ENCODE measurements at places on chromosomes 4 and X.

- DNase-seq: no peak
These were observed 469.9 kb downstream of the PCDH10 start for GRCh38 chr4:133618963-133619362.

DNA sequence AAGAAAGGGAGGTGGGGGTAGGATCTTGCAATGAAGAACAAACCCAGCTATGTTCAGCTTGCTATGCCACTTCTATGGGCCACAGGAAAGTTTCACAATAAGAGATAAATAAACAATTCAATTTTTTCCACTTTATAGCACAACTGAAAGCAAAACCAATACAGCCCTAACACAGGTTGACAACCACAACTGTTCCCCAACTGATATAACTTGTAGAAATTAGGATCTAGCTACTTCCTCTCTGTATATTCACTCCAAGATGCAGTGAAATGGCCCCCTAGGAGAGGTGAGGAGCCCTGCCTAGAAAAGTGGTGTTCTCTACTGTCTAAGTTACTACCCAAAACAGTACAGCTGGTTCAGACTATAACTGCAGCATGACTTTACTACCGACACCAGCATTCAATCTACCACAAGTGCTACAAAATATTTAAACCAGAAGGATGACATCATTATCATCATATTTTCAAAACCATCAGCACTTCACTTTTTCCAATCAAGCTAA, 77.0 kb downstream of the FBXW7 start:
- no peak for DNase-seq

DNA sequence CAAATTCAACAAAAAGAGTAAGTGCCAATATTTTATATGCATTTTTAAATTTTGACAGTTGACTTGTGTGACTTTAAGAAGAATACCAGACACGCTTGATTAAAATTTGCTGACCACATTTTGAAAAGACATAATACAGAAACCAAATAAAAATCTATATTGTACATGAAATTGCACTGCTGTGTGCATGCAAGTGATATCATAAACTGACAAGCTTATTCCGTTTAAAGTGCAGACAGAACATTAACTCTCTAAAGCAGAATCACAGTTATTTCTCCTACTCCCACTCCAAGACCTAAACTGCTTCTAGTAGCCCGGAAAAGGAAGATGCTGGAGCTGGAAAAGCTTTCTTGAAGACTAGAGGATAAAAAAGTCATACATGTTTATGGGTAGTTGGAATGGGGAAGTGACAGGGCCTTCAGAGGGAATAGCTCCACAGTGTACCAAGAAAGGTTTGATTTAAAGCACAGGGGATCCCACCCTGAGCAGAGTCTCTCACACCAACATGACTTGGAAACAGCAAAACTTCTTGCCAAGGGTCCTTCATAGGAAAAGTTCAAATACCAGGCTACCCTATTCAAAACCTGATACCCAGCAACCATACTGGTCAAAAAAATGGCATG, 34.1 kb upstream of the NAF1 start:
- no peak for DNase-seq

GRCh38 chr4:165355900-165356300, 22.9 kb upstream of the CPE start:
- peak; percentile 69 for DNase-seq

- DNase-seq: no peak
These were observed 11.1 kb upstream of the GPM6A start for GRCh38 chr4:175823015-175823742.

- DNase-seq: no peak
These were observed 90.6 kb downstream of the DCAF8L2 start for GRCh38 chrX:27680726-27681125.

- no peak for DNase-seq
These were observed 1088.5 kb upstream of the INTU start for GRCh38 chr4:126544276-126544675.

- DNase-seq: peak; percentile 53
These were observed 44.5 kb downstream of the TRIM2 start for GRCh38 chr4:153248641-153249198.

GRCh38 chrX:133081990-133082389, 14.9 kb downstream of the USP26 start:
- DNase-seq: no peak

- DNase-seq: no peak
These were observed 959.6 kb upstream of the NDST4 start for GRCh38 chr4:116073051-116073450.

- DNase-seq: no peak
These were observed 64.6 kb downstream of the ENPEP start for GRCh38 chr4:110540581-110540980.

DNA sequence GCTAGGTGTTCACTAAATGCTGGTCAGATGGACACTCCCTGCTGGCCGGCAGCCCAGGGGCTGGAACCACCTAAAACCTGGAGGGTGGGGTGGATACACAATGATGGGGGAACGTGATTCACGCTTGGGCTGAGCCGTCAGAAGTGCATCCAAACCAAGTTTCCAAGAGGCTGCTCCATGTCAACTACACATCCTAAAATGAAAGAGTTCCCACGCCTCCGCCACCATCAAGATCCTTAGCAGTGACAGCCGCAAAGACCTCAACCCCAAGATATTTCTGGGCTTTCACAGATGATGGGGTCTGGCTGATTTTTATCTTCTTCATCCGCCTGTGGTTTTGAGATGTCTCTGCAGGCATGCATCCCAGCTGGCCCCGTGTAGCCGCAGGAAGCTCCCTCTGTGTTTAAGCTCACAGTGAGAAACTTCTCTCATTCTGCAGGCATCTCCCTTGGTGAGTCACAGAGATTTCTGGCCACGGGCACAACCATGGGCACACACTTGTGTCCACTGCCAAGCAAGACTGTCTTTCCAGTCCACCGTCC, 84.4 kb downstream of the HTRA3 start:
- no peak for DNase-seq

GRCh38 chr4:109875106-109875505, 27.2 kb downstream of the LRIT3 start:
- DNase-seq: no peak

- DNase-seq: peak; percentile 10
These were observed 24.1 kb downstream of the HPRT1 start for GRCh38 chrX:134484039-134484438.

DNA sequence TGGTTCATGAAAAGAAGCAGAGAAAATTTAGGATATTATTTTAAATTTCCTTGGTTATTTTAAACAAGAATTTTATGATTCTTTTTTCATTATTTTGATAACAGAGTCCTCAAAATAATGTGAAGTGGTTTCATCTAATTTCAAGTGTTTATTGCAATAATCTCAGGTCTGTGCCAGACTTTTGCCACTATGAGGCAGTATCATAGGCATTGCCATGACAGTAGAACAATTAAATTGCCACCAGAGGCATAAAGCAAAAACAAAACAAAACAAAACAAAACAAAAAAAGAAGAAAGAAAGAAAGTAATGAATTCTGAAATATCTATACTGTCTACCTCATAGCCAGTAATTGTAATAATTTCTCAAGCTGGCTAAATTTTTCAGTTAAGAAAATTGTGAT, 739.2 kb downstream of the KCTD8 start:
- DNase-seq: peak; percentile 5

- DNase-seq: no peak
These were observed 12.7 kb downstream of the FRAS1 start for GRCh38 chr4:78069859-78070258.

- no peak for DNase-seq
These were observed 624.0 kb upstream of the IGFBP7 start for GRCh38 chr4:57734104-57734670.

DNA sequence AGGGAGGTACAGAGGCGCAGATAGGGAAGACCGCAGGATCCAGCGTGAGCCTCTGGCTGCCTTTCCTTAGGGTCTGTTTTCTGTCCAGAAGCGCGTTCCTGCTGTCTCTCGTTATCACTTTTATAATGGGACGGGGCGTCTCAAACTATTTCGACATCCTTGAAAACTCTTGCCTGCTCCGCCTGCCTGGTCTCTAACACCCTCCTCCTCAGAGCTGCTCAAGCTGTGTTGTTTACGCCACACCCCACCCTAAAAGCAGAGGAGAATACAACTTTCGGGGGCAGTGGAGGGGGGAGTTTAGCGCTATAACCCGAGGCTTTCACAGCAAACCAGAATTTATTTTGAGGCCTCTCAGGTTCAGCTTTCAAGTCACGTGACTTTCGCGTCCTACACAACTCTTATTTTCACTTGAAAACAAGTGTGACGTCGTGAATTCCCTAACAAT, 646 bp upstream of the FAM3A start:
- DNase-seq: no peak

GRCh38 chr4:75696071-75696470, 22.9 kb upstream of the G3BP2 start:
- no peak for DNase-seq

DNA sequence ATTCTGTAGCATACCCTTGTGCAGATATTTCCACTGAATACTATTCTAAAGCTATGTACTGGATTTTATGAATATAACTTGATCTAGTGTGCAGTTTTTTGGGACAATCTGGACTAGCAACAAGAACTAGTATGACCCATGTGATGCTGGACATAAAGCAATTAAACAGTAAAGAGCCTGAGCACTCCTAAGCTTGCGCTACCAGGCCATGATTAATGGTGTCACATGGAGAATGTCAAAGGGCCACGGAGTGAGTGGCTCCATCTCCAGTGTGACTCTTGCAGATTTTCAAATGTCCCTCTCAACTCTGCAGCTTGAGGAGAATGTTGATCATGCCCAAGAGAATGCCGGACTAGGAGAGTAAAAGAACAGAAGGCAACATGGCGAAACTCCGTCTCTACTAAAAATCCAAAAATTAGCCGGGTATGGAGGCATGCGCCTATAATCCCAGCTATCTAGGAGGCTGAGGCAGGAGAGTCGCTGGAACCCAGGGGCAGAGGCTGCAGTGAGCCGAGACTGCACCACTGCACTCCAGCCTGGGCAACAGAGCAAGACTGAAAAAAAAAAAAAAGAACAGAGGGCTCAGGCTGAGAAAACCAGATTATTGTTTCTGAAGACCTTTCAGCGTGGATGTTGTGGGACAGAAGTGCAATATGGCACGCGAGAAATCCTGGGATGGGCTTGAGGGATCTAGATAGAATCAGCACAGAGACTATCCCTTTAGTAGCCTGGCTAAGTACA, 45.0 kb downstream of the TIGD2 start:
- peak; percentile 2 for DNase-seq

- DNase-seq: no peak
These were observed 2.3 kb downstream of the SH3TC1 start for GRCh38 chr4:8201321-8201781.

- DNase-seq: no peak
These were observed 9.6 kb upstream of the CHRNA9 start for GRCh38 chr4:40325406-40326019.

DNA sequence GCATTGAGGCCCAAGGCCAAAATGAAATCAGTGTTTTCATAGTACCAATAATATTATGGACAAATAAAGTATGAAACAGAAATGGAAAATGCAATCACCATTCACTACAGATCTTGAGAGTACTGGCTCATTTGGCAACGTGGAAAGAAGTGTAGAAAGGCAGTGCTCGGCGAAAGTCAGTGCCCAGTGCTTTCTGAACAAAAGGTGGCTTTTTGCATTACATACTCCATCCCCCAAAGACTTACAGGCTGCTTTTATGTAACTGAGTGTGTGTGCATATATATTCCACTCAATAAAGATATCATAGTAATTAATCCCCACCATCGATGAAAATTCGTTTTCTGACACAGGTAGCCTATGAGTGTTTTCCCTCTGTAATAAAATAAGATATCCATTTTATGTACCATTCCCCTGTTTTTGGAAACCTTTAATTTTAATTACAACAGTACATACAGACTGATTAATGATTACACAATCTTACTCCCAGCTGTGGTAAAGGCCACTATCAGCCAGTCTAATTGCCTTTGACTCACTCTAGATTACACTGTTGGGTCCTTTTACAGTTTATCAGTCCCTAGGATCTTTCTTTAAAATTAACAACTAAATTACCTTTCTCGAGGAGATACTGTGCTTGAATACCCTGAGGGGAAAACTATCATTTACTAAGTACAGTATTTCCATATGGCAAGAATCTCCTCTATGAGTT, 65.9 kb downstream of the MAD2L1 start:
- no peak for DNase-seq

- DNase-seq: peak; percentile 68
These were observed 120.9 kb downstream of the CHIC2 start for GRCh38 chr4:53943345-53944085.

GRCh38 chrX:13223868-13224567, 95.8 kb downstream of the ATXN3L start:
- no peak for DNase-seq

GRCh38 chr4:181595716-181596115, 647.5 kb upstream of the TENM3 start:
- DNase-seq: no peak

- DNase-seq: no peak
These were observed 210.4 kb downstream of the MID1IP1 start for GRCh38 chrX:39011454-39012221.

DNA sequence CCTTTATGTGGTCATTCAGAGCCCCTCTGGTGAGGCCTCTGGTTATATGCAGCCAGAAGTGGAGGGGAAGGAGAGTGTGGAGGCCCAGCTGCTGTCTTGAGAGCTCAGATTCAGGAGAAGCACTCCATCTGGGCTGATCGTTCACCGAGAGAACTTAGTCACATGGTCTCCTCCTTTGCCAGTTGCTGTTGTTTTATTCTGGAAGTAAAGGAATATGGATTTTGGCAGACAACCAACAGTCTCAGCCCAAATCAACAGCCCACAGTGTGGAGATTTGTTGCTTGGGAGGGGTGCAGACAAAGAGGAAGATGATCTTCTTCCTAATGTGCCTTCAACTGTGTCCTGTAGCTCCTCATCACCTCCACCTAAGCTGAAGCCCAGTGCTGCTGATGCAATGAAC, 355.4 kb downstream of the ANK2 start:
- peak; percentile 23 for DNase-seq

DNA sequence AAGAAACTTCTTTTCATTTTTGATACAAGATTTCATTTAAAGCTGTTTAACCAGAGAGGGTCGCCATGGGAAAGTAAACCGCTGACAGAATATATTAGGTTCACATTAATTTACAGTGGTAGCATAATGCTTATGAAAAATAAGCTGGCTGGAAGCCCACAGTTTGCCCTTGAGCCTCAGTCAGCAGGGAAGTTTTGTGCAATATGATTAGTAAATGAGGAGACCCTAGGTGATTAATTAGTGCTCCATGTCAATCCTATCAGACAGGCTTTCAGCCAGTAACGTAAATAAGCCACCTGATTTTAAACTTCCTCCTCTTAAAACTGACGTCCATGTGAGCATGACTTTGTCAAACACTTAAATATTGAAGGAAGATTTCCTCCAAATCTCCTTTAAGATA, 134.2 kb downstream of the TSPAN5 start:
- no peak for DNase-seq

- no peak for DNase-seq
These were observed at the start of gene SLC49A3 for GRCh38 chr4:688854-689681. SLC49A3 (minus strand) TSS chr4:689151; CDS start chr4:689127, 24 bp downstream.

GRCh38 chr4:2787230-2788100, 5.4 kb upstream of the SH3BP2 start:
- DNase-seq: no peak

GRCh38 chr4:175875993-175876771, 64.1 kb upstream of the GPM6A start:
- no peak for DNase-seq

DNA sequence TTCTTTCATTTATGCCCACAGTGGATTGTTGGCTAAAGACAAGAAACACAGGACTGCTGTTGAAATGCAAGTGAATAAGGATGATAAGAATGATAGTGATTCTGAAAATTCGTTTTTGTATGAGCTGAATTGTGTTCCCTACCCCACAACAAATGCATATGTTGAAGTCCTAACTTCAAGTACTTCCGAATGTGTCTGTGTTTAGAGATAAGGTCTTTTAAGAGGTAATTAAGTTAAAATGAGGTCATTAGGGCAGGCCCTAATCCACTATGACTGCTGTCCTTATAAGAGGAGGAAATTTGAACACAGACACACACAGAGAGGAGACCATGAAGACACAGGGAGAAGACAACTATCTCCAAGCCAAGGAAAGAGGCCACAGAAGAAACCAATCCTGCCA, 126.6 kb upstream of the ACSL4 start:
- peak; percentile 27 for DNase-seq
